ENCODE measurements at places on chromosomes 2 and 18.

DNA sequence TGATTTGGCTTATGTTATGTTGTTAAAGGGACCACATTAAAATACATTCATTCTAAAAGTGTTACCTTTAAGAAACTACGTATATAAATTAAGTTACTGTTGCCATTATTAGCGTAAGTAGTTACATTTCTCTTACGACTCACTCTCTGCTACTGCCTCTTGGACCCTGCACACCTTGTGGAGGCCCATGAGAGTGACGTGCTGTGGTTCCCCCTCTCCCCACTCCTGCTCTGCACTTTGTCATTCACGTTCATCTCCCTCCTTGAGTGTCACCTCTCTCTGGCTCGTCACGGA lies 830 bp upstream of the MERTK start:
- no peak for DNase-seq

DNA sequence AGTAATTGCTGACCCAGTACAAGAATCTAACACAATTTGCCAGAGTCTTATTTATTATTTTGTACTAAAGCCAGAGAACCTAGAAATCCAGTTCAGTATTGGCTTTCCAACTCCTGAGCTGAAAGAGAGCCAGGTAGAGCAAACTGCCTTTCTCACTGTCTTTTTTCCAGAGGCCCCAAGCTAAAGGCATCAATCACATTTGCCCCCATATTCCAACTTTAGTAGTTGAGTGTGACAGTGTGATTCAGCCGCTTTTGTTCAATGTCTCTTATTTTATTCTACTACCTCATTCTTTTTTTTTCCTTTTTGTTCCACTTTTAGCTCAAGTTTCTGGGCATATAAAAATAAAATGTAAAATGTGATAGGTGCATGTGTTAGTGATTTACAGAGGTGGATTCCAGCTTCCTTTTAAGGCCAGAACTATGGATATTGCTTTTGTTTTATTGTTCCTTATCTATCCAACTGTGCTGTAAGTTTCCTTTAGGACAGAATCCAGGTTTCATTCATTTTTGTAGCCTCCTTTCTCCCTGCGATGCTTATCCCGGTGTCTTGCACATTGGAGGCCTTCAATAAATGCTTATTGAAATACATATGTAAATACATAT lies 153.0 kb downstream of the ZEB2 start:
- DNase-seq = no peak

DNA sequence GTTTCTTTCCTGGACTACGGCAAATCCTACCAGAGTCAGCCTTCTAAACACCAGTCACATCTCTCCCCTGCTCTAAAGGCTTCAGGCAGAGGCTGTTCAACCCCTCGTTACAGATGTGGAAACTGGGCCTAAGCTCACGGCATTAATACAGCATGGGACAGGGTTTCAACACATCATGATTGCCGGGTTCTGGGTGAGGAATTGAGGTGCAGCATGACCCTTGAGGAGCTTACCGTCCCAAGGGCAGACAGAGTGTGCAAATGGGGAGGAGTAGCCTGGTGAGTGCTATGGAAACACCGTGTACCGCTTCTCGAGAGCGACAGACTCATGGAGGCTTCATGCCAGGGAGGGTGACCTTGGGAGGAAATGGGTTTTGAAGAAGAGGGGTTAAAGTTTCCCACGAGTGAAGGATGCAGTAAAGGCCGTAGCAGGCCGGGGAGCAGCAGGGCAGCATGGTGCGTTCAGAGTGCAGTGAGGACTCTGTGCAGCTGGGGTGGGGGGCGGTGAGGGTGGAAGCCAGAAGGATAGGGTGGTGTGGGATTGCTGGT lies 51.1 kb downstream of the TGOLN2 start:
- no peak for DNase-seq

DNA sequence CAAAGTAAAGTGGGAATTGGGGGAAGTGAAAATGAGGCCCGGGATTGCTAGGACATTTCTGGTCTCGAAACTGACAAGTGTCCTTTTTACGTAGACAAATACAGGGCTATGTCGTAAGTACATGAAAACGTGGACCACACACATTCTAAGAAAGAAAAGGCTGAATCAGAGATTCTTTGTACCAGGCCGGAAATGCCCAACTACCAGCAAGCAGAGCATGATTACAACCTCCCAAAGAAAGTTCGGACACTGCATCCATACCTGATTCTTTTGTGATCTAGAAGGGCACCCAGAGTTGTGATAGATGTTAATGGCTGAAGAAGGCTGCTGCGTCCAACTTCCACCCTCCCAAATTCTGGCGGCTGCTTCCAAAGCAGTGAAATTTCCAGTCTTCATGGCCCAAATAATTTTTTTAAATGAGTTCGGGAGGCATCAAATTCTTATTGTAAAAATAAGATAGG lies 1.7 kb downstream of the RBMS1 start:
- DNase-seq = no peak

GRCh38 chr18:68484241-68484640 lies 230.7 kb downstream of the TMX3 start:
- no peak for DNase-seq
